Activated naive CD4-positive, alpha-beta T cell treated with anti-CD3 and anti-CD28 coated beads, Interleukin-2, amount 50 U/mL, for 72 hours (primary cell): ENCODE measurements at places on chromosomes 12 and 14.

GRCh38 chr14:29102996-29103395, 336.4 kb downstream of the FOXG1 start:
- no peak for DNase-seq

- no peak for DNase-seq
Measured at GRCh38 chr12:5807090-5807414, 138.0 kb downstream of the ANO2 start.

DNA sequence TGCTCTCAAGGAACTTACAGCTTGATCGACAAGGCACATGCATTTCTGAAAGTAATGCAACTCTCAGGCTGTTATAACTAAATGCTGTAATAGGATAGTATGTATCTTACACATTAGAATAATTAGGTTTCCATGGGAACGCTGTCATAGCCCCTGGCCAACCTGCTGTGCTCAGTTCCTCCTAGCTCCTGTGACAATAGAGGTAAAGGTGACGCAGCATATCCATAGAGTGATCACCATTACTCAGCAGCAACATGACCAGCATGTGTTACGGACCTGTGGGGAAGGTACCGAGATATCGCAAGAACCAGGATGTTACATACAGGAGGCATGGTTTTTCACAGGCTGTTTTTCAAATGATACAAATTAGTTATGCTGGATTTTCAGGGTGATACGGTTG, 150.7 kb downstream of the CAND1 start:
- DNase-seq = no peak

- DNase-seq = no peak
Measured at GRCh38 chr12:47805417-47805816, 14.3 kb downstream of the HDAC7 start.

- DNase-seq = no peak
Measured at GRCh38 chr12:45582986-45583659, 146.4 kb upstream of the ARID2 start.

GRCh38 chr12:76259660-76260389, 88.4 kb downstream of the BBS10 start:
- DNase-seq = no peak

GRCh38 chr14:66143387-66144112, 342.6 kb upstream of the CCDC196 start:
- no peak for DNase-seq

- DNase-seq = peak; percentile 68
Measured at GRCh38 chr12:30795410-30796312, 40.9 kb upstream of the CAPRIN2 start.

DNA sequence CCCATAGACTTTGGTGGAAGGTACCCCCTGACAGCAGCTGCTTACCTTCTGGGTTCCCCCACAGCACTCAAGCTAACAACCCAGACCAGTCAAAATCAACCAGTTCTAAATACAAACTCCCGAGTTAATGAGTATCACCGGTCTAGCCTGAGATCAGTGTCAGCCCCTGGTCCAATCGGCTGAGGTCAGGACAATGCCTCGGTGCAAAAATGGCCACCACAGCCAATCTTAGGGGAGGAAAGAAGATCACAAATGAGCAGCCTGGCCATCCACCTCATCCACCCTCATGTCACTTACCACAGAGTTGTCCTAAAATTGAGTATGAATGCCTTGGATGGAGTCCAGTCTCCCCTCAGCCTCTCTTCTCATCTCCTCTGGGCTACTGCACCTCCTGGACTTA, 128.5 kb downstream of the PHETA1 start:
- DNase-seq = no peak

DNA sequence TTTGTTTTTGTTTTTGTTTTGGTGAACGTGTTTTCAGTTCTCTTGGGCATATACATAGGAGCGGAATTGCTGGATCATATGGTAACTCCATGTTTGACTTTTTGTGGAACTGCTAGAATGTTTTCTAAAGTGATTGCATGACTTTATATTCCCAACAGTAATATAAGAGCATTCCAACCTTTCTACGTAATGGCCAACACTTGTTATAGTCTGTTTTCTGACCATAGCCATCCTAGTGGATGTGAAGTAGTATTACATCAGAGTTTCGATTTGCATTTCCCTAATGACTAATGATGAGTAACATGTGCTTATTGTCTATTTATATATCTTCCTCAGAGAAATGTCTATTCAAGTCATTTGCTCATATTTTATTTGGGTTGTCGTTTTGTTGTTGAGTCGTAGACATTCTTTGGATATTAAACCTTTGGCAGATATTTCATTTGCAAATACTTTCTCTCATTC, 268.7 kb downstream of the AEBP2 start:
- DNase-seq = no peak

GRCh38 chr12:88889326-88890110, 309.2 kb upstream of the KITLG start:
- DNase-seq = no peak

DNA sequence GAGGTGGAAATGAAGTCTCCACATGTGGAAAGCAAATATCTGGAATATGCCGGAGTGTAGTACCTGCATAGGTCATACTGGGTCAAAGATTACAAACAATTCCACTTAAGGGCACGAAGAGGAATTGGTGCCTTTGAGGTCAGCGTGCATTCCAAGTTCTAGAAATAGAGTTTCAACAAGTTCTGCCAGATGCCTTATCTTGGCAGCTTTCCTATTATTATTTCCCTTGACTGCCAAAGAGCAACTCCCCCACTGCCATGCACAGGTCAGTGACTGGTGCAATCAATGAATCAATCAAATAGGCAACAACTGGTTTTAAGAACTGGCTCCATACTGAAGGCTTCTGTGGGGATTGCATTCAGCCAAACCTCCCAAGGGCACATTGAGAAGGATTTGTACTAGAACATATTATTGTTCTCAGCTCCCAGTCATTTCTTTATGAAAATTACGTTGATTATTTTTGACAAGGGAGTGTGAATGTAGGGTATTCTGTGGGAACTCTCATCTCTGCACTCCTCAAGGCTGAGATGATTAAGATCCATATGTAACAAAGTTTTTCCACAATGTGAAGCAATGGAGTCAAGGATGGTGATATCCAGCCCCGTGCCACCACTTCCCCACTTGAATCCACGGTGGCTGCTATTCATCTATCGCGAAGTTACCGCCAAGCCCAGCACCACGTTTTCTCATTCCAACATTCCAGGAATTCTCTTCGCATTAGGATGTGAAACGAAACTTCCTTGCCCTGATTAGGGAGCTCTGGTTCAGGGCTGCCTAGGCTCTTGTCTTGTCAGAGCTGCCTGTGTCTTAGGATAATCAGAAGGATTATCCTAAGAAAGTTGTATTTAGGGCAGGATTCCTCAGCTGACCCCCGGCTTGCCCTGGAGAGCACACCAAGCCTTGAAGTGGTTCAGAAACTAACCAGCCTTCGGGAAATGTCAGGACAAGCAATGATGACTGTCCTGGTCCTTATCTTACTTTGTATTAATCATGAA, 115.1 kb upstream of the PCED1B start:
- DNase-seq = no peak

- no peak for DNase-seq
Measured at GRCh38 chr14:99472937-99473336, 7.7 kb downstream of the SETD3 start.

- no peak for DNase-seq
Measured at GRCh38 chr14:101025696-101026095, 122.2 kb upstream of the RTL1 start.

DNA sequence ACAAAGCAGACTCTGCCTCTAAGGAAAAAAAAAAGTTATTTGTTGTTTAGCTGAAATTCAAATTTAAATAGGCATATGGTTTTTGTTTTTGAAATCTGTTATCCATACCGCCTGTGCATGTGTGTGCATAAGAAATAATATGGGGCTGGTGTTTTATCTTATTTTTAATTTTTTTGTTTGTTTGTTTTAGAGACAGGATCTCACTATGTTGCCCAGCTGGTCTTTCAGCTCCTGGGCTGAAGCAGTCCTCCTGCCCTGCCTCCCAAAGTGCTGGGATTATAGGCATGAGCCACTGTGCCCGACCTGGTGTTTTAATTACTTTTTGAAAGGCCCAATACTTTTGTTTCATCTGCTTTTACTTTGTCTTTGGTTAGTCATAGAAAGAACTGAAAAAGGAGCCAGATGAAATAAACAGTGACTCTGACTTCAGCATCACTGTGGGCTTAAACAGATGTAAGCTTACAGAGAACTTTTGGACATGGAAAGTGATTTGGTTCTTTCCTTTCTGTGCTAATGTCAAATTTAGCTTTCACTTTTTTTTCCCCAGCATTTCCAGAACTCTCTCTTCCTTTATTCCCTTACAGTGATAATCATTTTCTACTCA, 37.2 kb downstream of the SUPT16H start:
- no peak for DNase-seq

DNA sequence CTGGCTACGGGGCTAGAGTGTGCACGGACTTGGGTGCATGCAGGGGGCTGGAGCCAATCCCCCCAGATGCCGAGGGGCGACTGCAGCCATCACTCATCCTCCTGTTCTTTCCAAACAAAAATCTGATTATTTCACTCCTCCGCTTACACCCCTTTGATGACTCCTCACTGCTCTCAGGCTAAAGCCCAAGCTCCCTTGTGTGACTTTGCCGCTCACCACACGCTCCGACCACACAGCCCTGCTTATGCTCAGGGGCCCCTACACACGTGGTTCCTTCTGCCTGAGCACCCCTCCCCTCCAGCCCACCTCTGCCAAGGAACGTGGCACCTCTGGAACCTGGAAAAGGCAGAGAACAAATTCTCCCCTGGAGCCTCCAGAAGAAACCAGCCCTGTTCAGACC, 13.7 kb downstream of the CHFR start:
- DNase-seq = no peak

- peak; percentile 34 for DNase-seq
Measured at GRCh38 chr14:55129428-55130195, 560 bp downstream of the LGALS3 start.

DNA sequence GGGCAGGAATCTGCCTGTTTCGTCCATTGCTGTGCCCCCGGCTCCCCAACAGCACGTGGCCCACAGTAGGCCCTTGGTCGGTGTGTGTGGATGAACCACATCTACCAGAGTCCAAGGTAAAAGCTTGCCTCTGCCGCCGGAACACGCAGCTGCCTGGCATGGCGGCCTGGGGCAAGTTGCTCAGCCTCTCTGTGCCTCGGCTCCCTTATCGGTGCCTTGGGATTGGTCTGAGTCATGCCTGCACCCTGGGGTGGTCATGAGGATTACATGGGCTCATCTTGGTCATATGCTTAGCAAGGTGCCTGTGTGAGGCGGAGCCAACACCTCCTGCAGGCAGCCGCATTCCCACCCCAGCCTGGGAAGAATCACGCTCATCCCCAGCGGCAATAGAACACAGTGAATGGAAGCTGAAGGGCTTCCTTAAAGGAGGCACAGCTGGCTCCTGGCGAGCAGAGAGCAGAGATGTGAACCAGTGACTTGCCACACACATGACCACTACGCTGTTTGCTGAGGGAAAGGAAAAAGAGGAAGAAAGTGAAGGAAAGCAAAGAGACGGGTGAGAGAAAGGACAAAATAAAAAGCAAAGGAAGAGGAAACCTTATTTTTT, 5.5 kb upstream of the SCARB1 start:
- DNase-seq = no peak

DNA sequence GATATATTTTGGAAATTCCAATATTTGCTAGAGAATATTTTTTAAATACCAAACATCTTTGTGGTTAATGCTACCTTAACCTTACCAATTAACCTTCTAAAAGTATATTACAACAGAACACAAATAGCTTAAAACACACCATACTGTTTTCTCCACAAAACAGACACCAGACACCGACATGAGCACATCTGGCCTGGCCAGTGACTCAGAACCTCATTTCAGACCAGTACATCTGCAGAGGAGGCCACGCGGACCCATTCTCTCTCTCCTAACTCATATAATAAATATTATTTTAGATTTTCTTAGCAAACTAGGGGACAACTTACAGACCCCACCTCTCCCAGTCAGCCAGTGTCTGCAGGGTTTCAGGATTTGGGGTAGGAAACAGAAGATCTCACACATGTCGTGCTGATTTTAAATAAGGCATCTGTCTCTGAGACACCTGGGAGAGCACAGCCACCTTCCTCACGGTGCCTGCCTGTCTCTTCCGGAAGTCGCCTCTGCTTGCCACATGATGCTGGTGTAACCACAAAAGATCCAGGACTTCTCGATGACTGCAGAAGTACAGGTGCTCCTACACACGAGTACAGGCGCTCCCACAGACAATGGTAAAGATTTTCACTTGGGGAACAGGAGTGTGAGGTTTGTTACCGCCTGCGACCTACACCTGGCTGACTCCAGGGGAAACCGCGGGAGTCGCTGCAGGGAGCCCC, 9.7 kb upstream of the ANKLE2 start:
- no peak for DNase-seq

DNA sequence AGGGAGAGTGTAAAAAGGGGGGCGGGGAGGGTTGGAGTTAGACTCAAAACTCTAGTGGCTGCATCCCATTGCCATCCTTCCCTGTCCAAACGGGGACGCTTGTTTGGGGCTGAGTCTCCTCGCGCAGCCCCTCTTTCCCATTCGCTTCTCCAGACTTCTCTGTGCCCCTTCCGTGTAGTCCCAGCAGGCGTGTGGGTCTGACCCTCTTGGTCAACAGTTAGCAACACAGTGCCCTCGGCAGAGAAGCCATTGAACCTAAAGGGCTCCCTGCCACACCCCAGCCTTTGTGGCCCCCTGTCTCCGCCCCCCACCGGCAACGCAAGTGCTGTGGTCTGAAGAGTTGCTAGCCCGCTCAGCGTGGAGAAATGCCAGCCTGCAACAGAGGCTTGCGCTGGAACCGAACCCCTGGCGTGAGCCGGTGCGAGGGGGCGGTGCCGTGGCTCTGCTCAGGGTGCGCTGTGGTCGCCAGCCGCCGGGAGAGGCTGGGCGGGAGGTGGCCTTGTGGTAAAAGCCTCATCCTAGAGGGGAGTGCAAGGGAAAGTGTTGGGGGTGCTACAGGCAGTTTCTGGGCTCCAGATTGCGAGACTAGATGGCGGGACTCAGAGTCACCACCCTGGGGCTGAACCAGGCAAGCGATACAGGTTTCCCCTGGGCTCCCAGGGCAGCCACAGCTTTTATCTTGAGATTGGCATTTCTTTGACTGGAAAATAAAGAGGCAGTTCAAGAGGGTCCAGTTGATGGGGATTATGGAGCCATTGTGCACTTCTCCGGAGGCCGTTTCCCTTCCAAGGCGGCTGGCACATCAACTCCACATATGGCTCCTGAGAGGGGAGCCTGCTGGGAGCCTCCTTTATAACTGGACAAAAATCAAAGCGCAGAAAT, 2.1 kb downstream of the PLXNC1 start:
- peak; percentile 21 for DNase-seq

- no peak for DNase-seq
Measured at GRCh38 chr12:6703631-6704030, 3.0 kb upstream of the PIANP start.

- DNase-seq = no peak
Measured at GRCh38 chr12:127779301-127780045, 487.5 kb upstream of the TMEM132C start.

DNA sequence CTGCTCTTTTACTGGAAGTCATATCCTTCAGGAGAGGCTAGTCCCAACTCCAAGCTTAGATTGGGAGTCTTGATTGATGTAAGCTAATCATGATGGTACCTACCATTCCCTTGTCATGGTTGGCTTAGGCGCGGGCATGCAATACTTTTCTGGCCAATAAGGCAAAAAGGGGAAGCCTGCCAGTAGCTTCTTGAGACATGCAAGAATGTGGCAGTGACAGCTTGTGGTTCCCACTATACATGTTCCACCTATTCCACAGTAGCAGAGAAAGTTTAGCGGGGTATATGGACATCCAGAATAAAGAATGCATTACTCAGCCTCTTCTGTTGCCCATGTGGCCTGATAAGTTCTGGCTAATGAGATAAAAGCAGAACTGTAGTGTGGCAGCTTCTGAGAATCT, 55.0 kb downstream of the AP5M1 start:
- no peak for DNase-seq

GRCh38 chr12:3596703-3597415, 105.9 kb downstream of the PRMT8 start:
- no peak for DNase-seq

GRCh38 chr14:93271111-93271510, 61.7 kb downstream of the BTBD7 start:
- DNase-seq = no peak
